ENCODE measurements at places on chromosomes 13 and 19.

GRCh38 chr13:99254830-99255229 lies 3.3 kb downstream of the GPR18 start:
- no peak for DNase-seq

GRCh38 chr19:46697204-46697960 lies 19.5 kb downstream of the PRKD2 start:
- DNase-seq, result peak; percentile 71

- DNase-seq, result no peak
Measured at GRCh38 chr13:99297331-99297730, 9.9 kb downstream of the GPR183 start.

GRCh38 chr13:99829593-99830239 lies 141.9 kb downstream of the ZIC5 start:
- DNase-seq, result no peak

GRCh38 chr19:48113190-48113917 lies 2.7 kb upstream of the PLA2G4C start:
- DNase-seq, result no peak

DNA sequence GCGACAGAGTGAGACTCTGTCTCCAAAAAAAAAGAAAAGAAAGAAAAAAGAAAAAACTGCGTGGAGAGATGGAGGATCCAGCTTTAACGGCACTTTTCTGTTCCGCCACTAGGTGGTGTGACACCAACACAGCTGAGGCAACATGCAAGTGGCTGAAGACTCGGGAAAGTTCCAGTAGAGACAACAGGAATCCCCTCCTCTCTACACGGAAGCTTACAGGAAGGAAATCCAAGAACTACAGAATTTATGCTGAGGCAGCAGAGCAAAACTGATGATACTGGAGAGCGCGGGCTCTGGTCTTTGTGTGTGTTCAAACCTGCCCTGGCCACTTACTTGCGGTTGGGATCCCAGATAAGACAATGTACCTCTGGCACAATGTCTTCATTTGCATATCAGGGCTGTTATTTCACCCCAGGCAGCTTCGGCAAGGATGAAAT lies 9.9 kb downstream of the RANBP3 start:
- DNase-seq, result peak; percentile 57

GRCh38 chr13:33515146-33515545 lies 229.6 kb upstream of the STARD13 start:
- no peak for DNase-seq

GRCh38 chr13:33758113-33758512 lies 59.8 kb upstream of the RFC3 start:
- DNase-seq, result no peak

GRCh38 chr19:46269101-46269500 lies 27.7 kb upstream of the HIF3A start:
- DNase-seq, result no peak

- no peak for DNase-seq
Measured at GRCh38 chr19:42092350-42092749, 16.4 kb downstream of the ZNF574 start.

DNA sequence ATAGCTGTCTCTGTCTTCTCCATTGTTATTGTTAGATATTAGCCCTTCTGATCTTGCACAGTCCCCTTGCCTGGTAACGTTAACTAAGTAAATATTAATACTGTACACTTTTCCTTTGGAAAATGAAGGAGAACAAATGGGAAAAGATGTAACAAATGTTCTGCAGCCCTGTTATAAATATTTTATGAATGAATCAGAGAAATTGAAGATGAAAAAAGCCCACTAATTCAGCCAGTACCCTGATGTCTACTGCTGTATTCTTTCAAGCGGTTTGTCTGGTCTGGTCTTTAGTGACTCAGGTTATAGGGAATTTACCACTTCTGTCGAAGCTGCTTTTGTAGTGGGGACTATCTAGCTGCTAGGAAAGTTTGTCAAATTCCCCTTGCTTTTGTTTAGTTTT lies 121.0 kb downstream of the COG6 start:
- no peak for DNase-seq

DNA sequence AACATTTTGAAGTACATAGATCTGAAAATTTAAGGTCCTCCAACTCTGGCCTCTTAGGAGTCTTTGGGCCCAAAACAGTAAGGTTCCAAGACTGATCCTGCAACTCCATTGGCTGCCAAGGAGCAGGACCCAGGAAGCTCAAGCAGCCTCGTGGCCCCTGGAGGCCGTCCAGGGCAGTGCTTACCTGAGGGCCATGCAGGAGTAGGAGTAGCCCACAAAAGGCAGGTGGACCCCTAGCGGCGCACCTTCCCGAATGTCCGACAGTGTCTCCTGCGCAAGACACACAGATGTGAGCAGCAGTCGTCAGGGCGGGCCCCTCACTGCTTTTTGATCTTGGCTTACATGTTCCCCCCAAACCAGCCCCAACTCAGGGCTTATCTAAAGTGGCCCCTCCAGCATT lies 5.7 kb upstream of the SIX5 start:
- DNase-seq, result no peak

DNA sequence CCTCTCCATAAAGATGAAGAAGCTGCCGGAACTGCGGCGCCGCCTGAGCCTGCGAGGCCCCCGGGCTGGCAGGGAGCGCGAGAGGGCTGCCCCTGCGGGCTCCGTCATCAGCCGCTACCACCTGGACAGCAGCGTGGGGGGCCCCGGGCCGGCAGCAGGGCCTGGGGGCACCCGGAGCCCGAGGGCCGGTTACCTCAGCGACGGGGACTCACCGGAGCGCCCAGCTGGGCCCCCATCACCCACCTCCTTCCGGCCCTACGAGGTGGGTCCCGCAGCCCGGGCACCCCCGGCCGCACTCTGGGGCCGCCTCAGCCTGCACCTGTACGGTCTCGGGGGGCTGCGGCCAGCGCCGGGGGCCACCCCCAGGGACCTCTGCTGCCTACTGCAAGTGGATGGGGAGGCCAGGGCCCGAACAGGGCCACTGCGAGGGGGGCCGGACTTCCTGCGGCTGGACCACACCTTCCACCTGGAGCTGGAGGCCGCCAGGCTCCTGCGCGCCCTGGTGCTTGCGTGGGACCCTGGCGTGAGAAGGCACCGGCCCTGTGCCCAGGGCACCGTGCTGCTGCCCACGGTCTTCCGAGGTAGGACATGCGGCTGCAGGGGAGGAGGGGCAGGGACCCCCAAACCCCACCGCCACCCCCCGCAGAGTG lies 2.7 kb downstream of the SYDE1 start:
- no peak for DNase-seq

DNA sequence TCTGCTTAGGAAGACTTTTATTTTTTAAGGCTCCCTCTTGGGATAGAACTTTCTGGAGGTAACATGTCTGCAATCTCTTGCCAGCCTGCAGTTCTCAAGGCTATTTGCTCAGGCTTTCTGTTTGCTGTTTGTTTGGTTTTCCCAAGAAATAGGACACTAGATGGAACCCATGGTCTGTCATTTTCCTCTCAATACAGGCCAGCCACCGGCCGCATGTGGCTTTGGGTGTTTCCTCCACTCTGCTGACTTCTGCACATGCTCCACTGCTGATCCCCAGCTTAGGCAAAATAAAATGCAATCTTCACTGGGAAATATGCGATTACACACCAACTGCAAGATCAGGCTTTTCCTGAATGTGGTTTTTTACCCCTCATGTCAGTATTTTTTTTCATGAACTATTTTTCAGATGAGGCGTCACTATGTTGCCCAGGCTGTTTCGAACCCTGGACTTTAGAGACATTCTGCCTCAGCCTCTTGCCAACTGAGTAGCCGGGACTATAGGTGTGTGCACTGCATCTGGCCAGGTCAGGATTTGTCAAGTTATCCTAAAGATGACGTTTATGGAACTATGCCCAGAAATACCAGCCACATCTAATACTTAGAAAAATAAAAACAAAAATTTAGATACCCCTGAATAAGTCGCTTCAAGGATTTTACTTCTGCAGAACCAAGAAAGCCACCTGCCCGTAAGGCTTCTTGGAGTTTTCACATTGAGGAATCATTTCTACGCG lies 94.3 kb upstream of the PABPC3 start:
- DNase-seq, result no peak

DNA sequence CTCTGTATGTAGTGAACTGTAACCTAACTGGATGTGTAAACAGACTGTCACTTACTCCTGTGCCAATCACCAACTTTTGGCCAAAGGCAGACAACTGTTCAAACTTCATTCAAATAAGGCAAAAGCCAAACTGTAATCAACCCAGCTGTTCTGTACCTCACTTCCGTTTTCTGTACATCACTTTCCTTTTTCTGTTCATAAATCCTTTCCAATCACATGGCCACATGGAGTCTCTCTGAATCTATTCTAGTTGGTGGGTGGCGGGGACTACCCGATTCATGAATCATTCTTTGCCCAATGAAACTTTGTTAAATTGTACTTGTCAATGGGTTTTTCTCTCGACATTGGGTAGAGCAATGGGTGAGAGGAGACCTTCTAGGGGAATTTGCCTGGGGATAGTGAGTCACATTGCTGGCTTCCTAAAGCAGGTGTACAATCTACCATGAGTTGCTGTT lies 178.3 kb upstream of the RFC3 start:
- no peak for DNase-seq

- DNase-seq, result no peak
Measured at GRCh38 chr19:32537580-32537979, 43.4 kb upstream of the PDCD5 start.

GRCh38 chr13:43861863-43862262 lies 17.7 kb downstream of the CCDC122 start:
- no peak for DNase-seq

- no peak for DNase-seq
Measured at GRCh38 chr13:33787051-33787591, 30.8 kb upstream of the RFC3 start.

DNA sequence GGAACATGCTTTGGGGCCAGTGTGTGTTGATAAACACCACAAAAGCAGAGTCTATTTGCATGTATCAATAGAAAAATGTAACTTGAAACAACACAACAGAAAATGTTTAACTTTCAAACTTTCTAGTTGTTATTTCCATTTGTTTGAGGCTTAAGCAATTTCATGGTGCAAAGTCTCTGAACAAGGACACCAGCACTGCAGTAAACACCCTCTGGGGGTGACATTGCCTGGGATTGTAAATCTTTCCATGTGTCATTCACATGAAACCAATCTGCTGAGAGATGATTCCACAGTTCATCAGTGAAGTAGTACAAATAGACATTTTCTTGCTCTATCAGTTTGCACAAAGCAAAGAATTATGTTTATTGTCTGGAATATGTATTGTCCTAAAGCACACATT lies 124.5 kb downstream of the ITGBL1 start:
- DNase-seq, result no peak

DNA sequence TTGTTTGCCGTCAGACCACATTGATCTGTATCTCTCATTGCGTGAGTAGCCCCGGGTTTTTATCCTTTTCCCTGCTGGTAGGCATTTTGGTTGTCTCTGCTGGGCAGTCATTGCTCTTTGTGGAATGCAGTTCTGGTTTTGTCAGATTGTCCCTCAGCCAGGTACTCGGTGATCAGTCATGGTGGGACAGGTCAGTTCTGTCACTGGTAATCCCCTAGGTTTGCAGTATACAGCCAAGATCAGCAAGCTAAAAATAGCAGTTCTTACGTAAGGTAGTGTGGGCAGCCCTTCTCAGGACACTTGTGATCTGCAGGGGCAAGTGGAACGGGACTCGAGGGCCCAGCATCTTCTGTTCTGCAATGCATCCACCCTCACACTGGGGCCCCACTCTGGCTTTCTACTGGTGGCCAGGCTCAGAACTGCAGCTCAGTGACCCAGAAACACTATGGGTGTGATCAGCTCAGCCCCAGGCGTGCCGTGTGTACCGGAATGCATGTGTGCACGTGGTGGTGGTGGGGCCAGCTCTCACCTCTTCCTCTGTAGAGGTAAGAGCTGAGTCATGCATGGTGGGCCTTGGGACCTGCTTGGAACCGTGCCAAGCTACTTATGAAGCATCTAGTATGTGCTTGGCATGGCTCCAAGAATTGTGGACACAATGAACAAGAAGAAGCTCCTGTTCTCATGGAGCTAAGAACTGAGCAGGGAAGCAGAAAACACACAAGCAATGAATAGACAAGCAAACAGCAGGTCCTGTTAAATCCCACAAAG lies 6.3 kb downstream of the PLEKHF1 start:
- DNase-seq, result no peak

- DNase-seq, result no peak
Measured at GRCh38 chr19:21084343-21084742, 2.3 kb downstream of the ZNF714 start.

GRCh38 chr19:18735324-18735723 lies 51.8 kb downstream of the CRTC1 start:
- no peak for DNase-seq

- no peak for DNase-seq
Measured at GRCh38 chr13:84447640-84447978, 565.3 kb upstream of the SLITRK1 start.

DNA sequence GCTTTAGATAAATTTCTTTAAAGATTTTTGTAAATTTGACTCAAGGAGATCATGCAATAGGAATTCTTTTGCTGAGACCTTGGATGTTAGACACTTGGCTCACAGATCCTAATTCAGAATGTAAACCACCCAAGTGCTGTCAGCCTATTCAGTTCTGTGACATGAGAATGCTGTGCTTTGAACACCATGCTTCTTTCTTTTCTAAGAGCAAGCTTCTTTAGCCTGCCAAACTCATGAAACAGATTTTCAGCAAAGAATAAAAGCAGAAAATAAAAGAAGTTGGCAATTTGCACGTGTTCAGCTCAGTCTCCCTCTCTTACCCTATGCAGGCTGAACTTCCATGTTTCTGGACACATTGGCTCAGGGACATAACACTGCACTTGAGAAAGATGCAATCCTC lies 845.8 kb downstream of the UQCRFS1 start:
- DNase-seq, result no peak

- no peak for DNase-seq
Measured at GRCh38 chr19:2227415-2228156, 8.5 kb downstream of the PLEKHJ1 start.

DNA sequence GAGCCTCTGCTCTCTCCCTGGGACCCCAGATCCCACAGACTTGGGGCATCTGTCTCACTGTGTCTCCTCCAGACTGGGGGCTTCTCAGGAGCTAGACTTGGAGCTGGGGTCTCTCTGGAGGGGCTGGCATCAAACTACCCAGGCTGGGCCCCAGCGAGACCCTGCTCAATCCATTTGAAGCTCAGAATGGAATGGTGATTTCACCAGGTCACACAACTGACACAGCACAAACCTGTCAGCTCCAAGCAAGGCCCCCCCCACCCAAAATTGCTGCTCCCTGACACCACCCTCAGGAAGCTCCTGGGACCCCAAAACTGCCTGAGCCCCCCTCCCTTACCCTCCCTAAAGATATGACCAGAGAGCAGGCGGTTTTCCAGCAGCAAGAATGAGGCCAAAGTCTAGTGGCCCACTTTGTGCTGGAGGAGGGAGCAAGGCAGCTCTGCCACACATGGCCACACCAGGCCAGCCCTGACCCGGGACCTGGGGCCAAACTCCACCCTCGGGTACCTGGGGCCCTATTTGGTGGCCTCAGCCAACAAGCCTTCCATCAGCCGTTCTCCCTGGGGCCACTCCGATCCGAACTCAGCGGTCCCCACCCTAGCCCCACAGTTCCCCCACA lies 2.4 kb downstream of the NR2F6 start:
- no peak for DNase-seq

DNA sequence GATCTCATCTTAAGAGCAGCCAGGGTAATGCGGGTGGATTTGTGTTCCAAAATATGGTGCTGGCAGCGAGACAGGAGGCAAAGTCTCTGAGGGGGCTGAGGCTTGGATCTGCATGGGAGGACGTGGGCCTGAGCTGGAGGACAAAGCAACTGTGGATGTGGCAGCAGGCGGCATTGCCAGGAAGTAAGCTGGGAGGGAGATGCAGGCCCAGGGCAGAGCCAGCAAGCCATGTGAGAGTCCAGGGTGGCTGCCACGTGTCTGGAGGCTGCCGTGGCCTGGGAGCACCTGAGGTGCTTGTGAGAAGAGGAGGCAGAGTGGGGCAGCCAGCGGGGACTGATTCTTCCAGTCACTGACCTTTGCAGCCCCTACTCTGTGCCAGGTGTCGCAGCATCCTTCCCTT lies 52.0 kb downstream of the DPF1 start:
- no peak for DNase-seq

Data from urinary bladder (tissue), 4 donors.